SK-N-SH (cell line): ENCODE measurements at places on chromosomes 1 and 21. TPM values are rescaled to one million over a fixed set of nuclear protein-coding genes. Genes with fewer than 3 reads are reported as not detected.

Gene GCSAML
- polyA plus RNA-seq = not detected in 2 replicates

Gene CD2
- polyA plus RNA-seq = not detected in 2 replicates

Gene GPR153
- polyA plus RNA-seq = 5.2 and 6.6 TPM in 2 replicates

Gene NFASC
- polyA plus RNA-seq = 4.6 and 6.0 TPM in 2 replicates

Gene BARHL2
- not detected in 2 replicates for polyA plus RNA-seq

Gene AADACL4
- 0.32 and 0.59 TPM in 2 replicates for polyA plus RNA-seq

Gene LAPTM5
- 1.0 and 1.1 TPM in 2 replicates for polyA plus RNA-seq

Gene HSD11B1
- 0.23 and 0.37 TPM in 2 replicates for polyA plus RNA-seq

Gene MTARC1
- polyA plus RNA-seq = 5.4 and 6.1 TPM in 2 replicates

Gene FCN3
- polyA plus RNA-seq = not detected in 2 replicates

Gene SPRR3
- not detected in 2 replicates for polyA plus RNA-seq

Gene NRAS
- polyA plus RNA-seq = 15.9 and 23.3 TPM in 2 replicates

Gene MFSD2A
- polyA plus RNA-seq = 4.1 and 6.3 TPM in 2 replicates

Gene BCL2L15
- 0.02 and 0.05 TPM in 2 replicates for polyA plus RNA-seq

Gene BTBD19
- 36.9 and 37.9 TPM in 2 replicates for polyA plus RNA-seq

Gene VSIG8
- polyA plus RNA-seq = not detected in 2 replicates

Gene ALG14
- polyA plus RNA-seq = 2.5 and 2.6 TPM in 2 replicates

Gene LORICRIN
- not detected in 2 replicates for polyA plus RNA-seq

Gene ZNF697
- polyA plus RNA-seq = 3.4 and 4.1 TPM in 2 replicates

Gene AMY1A
- polyA plus RNA-seq = not detected in 2 replicates

Gene MYOM3
- 0.02 and 0.05 TPM in 2 replicates for polyA plus RNA-seq

Gene ATAD3C
- 0.38 and 0.49 TPM in 2 replicates for polyA plus RNA-seq

Gene FMO1
- polyA plus RNA-seq = not detected in 2 replicates

Gene CYP4A11
- not detected in 2 replicates for polyA plus RNA-seq

Gene GPR161
- 19.2 and 20.1 TPM in 2 replicates for polyA plus RNA-seq

Gene MASP2
- polyA plus RNA-seq = not detected in 2 replicates

Gene PIGM
- polyA plus RNA-seq = 4.0 and 5.1 TPM in 2 replicates

Gene CRYAA
- not detected in 2 replicates for polyA plus RNA-seq

Gene LRRC38
- 0.02 TPM in 1 of 2 replicates, not detected in the other for polyA plus RNA-seq

Gene EVI5
- polyA plus RNA-seq = 5.7 and 6.2 TPM in 2 replicates

Gene LHX8
- polyA plus RNA-seq = 0.19 and 0.30 TPM in 2 replicates

Gene CHI3L1
- not detected in 2 replicates for polyA plus RNA-seq

Gene CLCA1
- not detected in 2 replicates for polyA plus RNA-seq

Gene KCNA3
- polyA plus RNA-seq = 0.02 TPM in 1 of 2 replicates, not detected in the other

Gene KIAA1614
- 1.1 and 1.2 TPM in 2 replicates for polyA plus RNA-seq

Gene KPRP
- polyA plus RNA-seq = not detected in 2 replicates

Gene LIN28A
- not detected in 2 replicates for polyA plus RNA-seq

Gene HSD3B2
- polyA plus RNA-seq = not detected in 2 replicates
